ENCODE measurements at places on chromosomes 7 and 10. TPM values are rescaled to one million over a fixed set of nuclear protein-coding genes. Genes with fewer than 3 reads are reported as not detected.

DNA sequence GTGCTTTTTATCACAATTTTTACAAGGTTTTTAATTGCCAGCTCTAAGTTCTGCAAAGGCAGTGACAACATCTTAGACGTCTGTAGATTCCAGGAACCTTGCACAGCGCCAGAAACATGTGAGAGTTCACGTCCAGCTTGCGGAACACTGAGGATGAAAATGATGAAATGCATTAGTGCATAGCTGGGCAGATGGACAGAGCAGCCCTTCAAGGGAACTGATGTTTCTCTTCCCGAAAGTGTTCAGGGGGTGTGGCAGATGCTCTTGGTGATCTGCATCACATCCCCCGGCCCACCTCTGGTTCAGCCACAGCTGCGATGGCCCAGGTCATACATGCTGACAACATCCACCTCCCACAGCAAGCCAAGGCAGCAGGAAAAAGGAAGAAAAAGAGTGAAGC lies 40.9 kb downstream of the ITIH5 start:
- no peak for DNase-seq

DNA sequence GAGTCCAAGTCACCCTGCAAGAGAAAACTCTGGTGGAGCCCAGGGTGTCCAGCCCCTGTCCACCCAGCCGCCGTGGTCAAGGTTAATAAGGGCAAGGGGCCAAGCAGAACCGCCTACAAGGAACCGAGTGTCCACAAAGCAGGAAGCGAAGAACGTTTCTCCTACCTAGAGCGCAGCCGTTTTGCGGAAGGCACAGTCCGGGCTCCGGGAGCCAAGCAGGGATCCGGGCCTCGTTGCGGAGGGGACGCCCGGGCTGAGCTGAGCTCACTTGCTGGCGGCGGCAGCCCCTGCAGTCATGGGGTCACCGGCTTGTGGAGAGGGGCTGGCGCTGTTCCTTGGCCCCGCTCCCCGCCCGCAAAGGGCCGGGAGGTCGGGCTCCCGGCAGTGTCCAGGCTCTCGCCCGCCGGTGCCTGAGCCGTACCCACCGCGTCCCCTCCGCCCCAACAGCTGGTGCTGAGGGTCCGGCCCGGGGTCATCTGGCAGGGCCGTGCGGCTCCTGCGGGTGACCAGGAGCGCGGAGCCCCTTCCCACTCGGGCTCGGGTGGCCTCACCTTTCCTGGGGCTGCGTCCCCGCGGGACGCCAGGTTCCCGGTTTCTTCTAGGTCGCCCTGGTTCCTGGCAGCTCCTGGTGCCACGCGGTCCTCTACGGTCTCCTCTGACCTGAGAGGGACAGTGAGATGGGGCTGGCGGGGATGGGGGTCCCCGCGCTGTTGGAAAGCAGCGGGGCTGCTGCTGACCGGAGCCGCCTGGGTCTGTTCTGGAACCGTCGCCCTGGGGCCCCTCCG lies 14.0 kb upstream of the ZNF273 start:
- DNase-seq, result peak; percentile 79

- no peak for DNase-seq
These were observed 17.0 kb upstream of the ORAI2 start for GRCh38 chr7:102416406-102416805.

DNA sequence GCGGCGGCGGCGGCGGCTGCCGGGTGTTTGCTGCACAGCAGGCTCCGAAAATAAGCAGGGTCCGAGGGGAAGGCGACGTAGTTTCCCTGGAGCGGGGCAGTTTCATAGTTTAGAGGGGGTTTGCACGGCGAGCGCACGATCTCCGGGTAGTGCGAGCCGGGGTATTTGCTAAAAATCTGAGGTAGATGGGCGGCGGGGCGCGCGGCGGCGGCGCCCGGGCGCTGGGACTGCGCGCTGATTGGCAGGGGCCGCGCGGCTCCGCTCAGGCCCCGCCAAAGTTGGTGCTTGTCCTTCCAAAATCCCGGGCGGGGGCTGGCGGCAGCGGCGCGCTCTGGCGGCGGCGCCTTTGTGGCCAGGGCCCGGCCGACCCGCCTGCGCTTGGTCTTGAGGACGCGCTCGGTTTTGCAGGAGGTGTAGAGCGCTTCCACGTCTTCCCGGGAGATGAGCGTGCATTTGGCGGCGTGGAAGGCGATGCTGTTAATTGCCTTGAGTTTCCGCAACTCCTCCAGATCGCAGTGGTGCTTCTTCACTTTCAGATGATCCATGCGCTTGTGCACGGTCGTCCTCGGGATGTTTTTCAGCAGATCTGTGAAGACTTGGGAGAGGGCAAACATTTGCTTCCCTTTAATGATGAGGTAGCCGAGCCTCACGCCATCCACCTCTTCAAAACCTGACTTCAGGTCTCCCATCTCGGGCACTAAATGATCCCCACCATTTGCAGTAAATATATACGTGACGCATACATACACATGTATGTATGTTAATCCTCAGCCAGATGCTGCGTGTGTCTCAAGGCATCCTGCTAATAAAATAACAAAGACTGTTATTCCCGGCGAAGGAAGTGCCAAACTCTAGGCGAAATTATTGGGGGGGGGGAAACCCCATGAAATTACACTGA lies 8.1 kb downstream of the SKIDA1 start:
- DNase-seq, result peak; percentile 89

The PNLIPRP1 gene
- total RNA-seq, result not detected

DNA sequence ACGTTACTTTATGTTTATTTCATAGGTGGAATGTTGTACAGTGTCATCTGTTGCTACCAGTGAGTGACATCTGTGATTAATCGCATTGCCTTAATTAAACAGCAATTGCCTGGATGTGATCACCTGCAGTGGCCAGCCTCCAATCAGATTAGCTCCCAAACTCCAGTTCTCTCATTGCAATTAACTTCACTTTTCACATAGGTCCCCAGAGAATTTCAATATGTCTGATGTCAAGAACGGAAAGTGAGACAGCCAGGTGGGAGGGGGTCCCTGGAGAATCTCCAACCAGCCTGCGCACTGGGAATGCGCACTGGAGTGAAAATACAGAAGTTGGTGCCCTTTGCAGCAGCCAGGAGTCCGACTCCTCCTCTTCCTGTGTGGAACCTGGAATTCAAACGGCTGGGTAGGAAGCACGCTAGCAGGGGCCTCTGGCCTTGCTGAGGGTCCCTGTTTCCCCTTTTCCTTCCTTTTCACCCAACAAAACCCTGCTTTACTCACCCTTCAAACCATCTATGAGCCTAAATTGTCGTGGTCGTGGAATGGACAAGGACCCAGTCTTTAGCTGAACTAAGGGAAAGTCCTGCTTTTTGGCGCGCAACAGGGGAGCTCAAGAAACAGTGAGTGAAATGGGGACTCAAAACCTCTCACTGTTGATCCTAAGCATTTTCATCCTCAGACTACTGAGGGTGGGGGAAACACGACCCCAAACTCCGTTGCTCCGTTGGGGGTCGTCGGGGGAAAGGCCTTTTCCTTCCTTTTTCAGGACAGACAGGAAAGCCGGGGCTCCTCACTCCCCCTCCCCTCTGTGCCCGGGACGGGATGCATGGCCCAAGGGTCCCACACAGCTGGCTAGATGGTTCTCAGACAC lies 1355.5 kb upstream of the LRRTM3 start:
- peak; percentile 20 for DNase-seq

DNA sequence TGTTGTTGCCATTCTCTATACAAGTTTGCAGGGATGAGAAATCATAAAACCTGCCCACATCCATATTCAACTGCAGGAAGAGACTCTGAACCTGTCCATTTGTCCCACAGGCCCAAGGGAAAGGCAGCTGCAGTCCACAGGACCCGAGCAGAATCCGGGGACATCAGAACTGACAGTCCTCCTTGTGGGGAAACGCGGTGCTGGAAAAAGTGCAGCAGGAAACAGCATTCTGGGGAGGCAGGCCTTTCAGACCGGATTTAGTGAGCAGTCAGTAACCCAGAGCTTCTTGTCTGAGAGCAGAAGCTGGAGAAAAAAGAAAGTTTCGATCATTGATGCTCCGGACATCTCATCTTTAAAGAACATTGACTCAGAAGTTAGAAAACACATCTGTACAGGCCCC lies 23.5 kb downstream of the GIMAP8 start:
- DNase-seq, result no peak

The TDRD1 gene
- 0.14 TPM for total RNA-seq

GRCh38 chr10:120205368-120206018 lies 251.5 kb upstream of the PLPP4 start:
- DNase-seq, result no peak

DNA sequence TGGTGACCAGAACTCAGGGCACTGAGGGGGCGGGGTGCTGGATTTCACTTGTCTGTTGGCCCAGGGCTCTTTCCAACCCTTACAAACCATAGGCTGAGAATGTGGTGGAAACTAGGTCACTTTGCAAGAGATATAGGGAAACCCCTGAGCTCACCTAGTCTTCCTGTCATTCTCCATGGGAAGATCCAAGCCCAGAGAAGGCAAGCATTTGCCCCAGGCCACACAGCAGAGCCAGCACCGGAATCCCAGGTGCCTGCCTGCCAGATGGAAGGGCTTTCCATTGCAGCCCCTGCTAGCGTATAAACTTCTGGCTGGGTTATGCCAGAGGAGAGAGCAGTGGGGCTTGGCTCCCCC lies 427 bp downstream of the PYROXD2 start:
- no peak for DNase-seq

The NRCAM gene
- 0.38 TPM for total RNA-seq

DNA sequence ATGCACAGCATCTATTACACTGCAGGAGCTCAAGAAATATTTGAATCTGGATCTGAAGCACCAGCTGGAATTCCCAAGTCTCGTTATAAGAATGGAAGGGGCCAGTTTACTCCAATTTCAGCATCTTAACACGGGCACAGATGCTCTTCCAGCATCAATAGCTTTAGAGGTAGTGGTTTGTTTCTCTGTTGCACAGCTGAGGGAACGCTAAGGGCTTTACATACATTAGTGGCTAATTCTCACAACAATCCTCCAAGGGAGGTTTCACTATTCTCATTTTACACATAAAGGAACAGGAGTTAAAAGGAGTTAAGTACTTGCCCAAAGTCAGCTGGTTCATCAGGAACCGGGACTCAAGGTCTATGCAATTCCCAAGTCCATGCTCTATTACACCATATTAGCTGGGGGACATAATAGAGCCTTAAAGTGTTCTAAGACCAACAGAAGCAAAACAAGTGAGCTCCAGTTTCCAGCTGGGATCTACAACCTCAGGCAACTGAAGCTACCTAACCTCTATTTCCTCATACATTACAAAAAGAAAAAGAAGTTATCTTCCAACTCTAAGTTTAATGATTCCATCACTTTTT lies 9.9 kb downstream of the XPNPEP1 start:
- no peak for DNase-seq

GRCh38 chr10:44977287-44978212 lies 1.1 kb downstream of the DEPP1 start:
- DNase-seq, result no peak

The LBX1 gene
- not detected for total RNA-seq

The MBL2 gene
- total RNA-seq, result not detected

- DNase-seq, result no peak
These were observed 17.7 kb downstream of the MDFIC start for GRCh38 chr7:114939484-114940097.

DNA sequence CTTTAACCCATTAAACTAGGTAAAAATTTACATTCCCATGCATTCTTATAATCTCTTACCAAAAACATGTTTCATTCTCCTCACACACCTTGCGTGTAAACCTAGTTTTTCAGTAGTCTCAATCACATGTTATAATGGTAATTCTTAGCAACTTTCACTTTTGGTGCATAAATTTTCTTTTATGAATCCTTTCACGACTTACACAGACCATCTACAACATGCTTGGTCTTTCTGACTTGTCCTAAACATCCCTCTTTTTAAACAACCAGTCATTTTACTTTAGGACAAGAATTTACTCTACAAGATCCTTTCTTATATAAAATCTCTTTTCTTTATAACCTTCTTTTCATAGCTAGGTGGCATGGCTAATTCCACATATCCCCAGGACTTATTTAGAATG lies 25.8 kb downstream of the FBXL13 start:
- DNase-seq, result no peak

The FAM25A gene
- total RNA-seq, result not detected

The TMEM196 gene
- total RNA-seq, result 0.21 TPM

The OR6B1 gene
- not detected for total RNA-seq

The PDZD7 gene
- total RNA-seq, result 5.1 TPM

- DNase-seq, result no peak
These were observed 218.4 kb upstream of the SEMA3D start for GRCh38 chr7:85405016-85405902.

The MALSU1 gene
- total RNA-seq, result 100 TPM

The TMEM236 gene
- total RNA-seq, result 0.03 TPM

DNA sequence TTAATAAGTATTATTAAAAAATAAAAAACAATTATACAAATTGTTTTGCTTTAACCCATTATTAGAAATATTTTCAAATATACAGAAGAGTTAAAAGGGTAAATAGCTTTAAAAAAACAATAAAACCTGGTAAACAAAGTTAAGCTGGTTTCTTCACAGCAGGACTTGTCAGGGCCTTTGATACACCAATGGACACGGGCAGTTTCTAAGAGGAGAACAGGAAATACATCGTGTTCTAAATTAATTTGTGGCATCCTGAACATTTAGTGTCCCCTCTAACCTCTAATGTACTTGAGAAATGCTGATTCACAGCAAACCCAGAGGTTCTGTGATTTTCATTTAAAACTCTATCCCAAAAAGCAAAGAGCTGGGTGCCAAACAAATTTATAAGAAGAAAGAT lies 80.8 kb downstream of the RAB11FIP2 start:
- DNase-seq, result no peak

DNA sequence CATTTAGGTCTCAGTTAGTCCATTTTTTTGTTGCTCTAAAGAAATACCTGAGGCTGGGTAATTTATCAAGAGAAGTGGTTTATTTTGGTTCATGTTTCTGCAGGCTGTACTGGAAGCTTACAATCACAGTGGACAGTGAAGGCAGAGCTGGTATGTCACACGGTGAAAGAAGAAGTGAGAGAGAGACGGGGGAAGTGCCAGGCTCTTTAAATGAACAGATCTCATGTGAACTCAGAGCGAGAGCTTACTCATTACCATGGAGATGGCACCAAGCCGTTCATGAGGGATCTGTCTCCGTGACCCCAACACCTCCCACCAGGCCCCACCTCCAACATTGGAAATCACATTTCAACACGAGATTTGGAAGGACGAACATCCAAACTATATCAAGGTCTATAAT lies 18.9 kb upstream of the PNLIPRP3 start:
- DNase-seq, result no peak

GRCh38 chr7:147915781-147916180 lies 674.8 kb upstream of the C7orf33 start:
- DNase-seq, result peak; percentile 40

The CSTF2T gene
- 21.5 TPM for total RNA-seq

The ZMYND11 gene
- total RNA-seq, result 24.4 TPM

- DNase-seq, result no peak
These were observed 116.0 kb downstream of the BUB3 start for GRCh38 chr10:123270221-123270620.

GRCh38 chr7:8437606-8438005 lies 4.2 kb downstream of the NXPH1 start:
- DNase-seq, result no peak

The AOAH gene
- total RNA-seq, result 0.21 TPM
